ENCODE measurements at places on chromosomes 13 and 19.

DNA sequence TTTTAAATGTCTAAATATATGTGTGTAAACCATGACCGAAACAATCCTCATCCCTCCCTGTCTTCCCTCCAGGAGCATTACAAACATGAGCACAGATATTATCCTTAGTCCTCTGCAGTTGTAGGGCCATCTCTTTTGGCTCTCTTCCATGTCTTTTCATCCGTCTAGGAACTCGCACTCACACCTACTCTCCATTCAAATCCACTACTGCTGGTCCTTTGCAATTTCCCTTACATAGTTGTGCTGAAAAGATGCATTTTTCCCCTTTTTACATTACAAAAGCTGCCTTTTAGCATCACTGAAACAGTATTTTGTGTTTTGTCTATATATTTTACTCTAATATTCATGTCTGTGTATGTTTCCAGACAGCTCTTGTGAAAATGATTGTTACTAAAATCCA lies 237.8 kb downstream of the DACH1 start:
- no peak for DNase-seq

GRCh38 chr19:29525901-29526729 lies at the start of gene VSTM2B:
VSTM2B (plus strand) TSS chr19:29525994; CDS start chr19:29526584, 590 bp downstream.
- no peak for DNase-seq

- no peak for DNase-seq
Observed at GRCh38 chr13:21318891-21319532, 140.1 kb downstream of the ZDHHC20 start.

GRCh38 chr19:35349614-35350521 lies 2.2 kb downstream of the FFAR1 start:
- no peak for DNase-seq

- no peak for DNase-seq
Observed at GRCh38 chr13:27283906-27284493, 13.4 kb downstream of the RASL11A start.
